ENCODE measurements at places on chromosomes 1 and 21.

DNA sequence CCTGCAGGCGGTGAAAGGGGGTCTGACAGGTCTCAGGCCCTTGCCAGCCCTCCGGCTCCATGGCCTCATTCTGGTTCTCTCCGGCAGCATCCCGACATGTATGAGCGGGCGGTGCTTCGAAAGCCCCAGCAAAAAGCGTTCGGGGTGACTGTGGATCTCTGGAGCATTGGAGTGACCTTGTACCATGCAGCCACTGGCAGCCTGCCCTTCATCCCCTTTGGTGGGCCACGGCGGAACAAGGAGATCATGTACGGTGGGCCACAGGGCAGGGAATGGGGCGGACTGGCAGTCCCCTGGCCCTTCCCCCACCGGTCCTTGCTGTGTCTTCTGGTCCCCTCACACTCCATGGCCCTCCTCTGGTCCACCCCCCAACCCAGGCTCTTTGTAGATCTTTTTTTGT, 6.3 kb downstream of the IKBKE start:
- DNase-seq = no peak

- DNase-seq = peak; percentile 69
These were observed 15.5 kb upstream of the CD247 start for GRCh38 chr1:167533851-167534300.

- DNase-seq = no peak
These were observed 82.1 kb upstream of the COL6A1 start for GRCh38 chr21:45899317-45900033.

DNA sequence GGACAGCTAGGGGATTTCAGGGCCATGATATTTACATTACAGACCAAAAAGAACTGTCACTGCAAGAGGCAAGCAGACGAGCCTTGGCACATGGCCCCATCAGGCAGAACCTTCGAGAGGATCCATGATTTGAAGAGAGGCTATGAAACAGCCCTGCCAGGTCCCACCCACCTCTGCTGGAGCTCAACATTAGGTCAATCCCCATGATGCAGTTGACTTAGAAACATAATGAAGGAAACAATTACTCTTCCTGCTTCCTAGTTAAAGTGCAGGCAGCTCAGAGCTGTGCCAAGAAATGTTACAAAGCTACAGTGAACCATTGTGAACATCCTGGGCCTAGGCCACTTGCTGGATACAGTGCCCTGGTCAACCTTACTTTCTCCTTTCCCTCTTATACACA, 41.7 kb upstream of the PTCH2 start:
- DNase-seq = no peak

- no peak for DNase-seq
These were observed 141.4 kb upstream of the GRIK3 start for GRCh38 chr1:37175666-37176215.

DNA sequence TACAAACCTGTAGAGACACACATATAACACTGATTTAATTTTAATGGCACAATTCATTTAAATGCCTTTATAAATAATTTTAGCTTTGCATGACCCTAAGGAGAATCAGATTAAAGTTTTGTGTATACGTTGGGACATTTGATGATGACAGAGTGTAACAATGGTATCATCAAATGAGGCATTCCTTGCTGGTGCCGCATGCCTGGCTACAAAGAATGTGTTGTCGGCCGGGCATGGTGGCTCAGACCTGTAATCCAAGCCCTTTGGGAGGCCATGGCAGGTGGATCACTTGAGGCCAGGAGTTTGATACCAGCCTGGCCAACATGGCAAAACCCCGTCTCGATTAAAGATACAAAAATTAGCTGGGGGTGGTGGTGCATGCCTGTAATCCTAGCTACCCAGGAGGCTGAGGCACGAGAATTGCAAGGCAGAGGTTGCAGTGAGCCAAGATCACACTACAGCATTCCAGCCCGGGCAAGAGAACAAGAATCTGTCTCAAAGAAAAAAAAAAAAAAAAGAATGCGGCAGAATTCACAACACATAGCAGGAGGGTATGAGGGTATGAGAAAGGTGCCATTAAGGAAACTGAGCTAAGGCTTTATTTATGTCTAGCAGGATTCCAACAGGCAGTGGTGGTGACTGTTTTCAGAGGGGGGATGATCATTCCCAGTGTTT, 58.9 kb downstream of the PTPN14 start:
- no peak for DNase-seq
